Fibroblast of skin of right quadriceps (primary cell): ENCODE measurements at places on chromosomes 5 and 9.
A peak's percentile ranks its signal among the peaks of the same experiment; 100 is the strongest.

GRCh38 chr9:95645992-95646391 is 129.2 kb upstream of the PTCH1 start:
- no peak for DNase-seq

DNA sequence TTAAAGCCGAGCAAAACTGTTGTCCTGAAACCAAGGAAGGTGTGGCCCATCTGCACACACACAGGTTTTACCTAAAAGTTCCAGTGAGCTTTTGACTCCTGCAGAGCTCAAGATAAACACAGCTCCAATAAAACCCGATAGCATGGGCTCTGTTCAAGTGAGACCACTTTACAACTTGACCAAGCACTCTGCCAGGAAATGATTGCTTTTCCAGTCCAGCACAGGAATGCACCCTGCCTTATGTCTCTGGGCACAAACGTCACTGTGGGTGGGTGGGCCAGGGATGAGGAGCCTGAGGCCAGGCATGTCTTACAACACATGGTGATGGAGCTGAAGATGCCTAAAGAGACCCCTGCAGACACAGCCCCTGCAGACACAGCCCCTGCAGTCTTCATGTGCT is 115.3 kb downstream of the ROR2 start:
- peak; percentile 18 for DNase-seq

- no peak for DNase-seq
Observed at GRCh38 chr5:151461312-151461711, 13.9 kb downstream of the SLC36A1 start.

GRCh38 chr5:150663936-150664335 is 2.9 kb downstream of the MYOZ3 start:
- no peak for DNase-seq

DNA sequence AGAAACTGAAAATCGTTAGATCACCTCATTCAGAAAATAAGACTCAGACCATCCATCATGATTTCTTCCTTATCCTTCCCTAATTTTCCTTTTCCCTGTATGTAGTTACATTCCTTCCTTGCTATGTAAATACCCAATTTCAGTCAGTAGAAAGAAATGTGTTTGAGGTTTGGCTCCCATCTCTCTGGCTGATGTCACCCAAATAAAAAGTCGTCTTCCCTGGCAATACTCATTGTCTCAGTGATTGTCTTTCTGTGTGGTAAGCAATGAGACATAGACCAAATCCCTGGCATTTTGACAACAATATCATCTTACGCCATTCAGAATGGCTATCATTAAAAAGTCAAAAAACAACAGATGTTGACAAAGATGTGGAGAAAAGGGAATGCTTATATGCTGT is 303.9 kb upstream of the EDIL3 start:
- DNase-seq, result peak; percentile 99

DNA sequence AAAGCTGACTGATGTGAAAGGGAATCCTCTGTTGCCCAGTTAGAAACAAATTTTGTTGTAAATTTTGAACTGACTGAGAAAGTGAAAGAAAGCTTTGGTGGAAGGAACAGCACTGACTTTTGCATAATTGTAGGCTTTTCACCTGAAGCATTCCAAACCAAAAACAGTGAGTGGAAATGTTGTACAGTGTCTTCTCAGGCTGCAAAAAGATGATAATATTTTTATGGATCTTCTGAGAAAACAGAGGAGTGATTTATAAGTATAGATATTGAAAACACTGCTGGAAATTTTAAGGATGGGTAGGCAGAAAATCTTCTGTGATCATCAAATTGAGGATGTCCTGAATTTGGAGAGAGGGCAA is 40.0 kb downstream of the LURAP1L start:
- no peak for DNase-seq

- no peak for DNase-seq
Observed at GRCh38 chr5:44919560-44919959, 110.8 kb downstream of the MRPS30 start.

DNA sequence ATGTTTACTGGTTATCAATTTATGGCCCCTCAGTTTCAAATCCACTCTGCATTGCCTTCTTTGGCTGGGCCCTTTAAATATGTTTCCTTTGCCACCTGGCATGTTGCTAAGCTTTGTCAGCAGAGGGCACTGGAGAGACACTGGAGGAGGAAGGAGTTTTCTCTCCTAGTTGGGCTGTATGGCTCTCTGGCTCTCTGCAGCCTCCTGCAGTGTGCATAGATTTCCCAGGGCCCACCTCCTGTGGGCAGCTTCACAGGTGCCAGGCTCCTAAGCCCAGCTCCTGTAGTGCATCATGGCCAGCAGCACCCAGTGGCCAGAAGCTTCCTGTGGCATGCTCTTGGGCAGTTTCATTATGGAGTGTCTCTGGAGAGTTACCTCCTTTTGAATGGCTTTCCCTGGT is 23.3 kb downstream of the CAVIN4 start:
- DNase-seq, result peak; percentile 51

- no peak for DNase-seq
Observed at GRCh38 chr5:6261256-6261655, 117.1 kb downstream of the MED10 start.
